ENCODE measurements at places on chromosomes 1 and 21.

DNA sequence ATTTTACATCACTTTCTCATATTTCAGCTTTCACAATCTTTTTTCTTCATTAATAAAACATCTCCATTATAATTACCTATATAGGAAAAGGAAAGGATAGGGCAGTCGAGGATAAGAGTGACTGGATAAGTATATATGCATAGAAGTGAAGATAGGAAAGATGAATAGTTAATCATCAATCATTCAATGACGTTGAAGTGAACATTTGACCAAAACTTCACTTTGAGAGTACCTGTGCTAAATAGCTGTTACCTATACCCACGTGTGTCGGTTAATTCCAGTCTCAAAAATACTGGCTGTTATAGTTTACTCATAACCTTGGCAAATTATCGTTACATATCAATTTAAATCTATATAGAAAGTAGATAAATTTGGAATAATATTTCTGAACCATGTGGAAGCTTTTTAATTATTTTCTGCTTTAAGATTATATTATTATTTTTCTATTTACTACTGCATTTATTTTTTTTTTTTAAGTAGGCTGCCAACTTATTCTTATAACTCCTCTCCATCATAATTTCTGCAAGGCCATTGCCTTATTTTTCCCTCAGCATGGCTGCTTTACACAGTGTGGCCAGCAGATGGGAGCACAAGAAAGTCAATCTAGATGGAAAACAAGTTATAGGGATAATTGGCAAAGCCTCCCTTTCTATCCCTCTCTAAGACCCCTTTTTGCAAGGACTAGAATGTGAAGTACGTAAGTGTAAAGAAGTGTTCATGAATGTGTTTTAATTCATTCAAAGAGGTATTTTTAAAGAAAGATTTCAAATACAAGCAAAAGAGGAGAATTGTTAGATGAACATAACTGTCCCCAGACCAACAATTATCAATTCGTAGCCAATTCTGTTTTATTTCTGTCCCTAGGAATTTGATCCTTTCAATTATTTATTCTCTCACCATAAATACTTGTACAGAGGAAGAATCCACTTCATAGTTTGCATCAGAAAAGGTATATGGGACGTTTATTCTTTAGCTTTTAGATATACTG, 290.4 kb downstream of the KCNT2 start:
- no peak for DNase-seq

- no peak for DNase-seq
Observed at GRCh38 chr1:35968396-35968795, 37.5 kb downstream of the AGO3 start.

DNA sequence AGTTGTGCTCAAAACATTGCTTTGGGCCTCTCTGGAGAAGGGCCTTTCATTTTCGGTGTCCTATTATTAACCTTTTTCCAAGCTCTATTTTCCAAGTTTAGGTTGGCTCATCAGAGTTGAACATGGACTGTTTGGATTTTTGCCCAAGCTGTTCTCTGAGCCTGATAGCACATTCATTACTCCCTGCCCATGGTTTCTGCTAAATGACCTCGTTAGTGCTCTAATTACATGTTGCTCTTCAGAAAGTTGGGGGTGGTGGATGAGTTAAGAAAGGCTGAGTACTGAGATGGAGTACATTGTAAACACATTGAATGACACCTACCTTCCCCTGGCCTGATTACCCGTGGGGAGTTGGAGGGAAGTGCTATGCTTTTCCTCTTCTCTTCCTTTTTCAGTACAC, 38.9 kb downstream of the LMO4 start:
- DNase-seq: no peak

DNA sequence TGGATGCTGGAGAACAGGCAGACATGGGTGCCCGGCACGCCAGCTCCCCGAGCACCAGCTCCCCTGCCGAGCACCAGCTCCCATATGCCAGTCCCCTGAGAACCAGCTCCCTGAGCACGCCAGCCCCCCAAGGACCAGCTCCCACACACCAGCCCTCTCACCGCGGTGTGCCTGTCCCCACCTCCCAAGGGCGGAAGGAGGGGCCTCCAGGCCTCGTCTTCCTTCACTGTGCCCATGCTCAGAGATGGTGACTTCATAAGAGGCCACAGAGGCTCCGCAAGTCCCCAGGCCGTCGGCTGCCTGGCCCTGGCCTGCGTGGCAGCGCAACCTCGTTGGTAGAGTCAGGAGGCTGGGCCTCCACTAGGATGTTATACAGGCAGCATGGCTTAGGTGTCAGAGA, 69.1 kb downstream of the AGPAT3 start:
- DNase-seq: no peak

GRCh38 chr1:31792116-31792515, 23.7 kb downstream of the SPOCD1 start:
- no peak for DNase-seq

DNA sequence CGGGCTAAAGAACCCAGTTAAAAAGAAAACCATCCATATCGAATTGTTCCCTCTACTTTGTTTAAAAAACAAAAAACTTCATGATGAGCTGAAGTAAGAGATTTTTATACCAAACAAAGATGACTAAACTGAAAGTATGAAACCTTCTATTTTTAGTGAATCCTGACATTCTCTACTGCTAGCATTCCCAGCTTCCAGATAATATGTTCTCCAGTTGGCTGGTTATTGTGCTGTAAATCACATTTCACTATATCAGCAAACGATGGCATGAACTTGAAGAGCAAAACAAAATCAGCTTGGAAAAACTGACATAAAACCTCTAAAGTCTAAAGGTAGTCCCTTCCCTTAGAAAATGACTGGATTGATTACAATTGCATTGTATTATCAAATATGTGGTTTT, 68.1 kb upstream of the APP start:
- no peak for DNase-seq

DNA sequence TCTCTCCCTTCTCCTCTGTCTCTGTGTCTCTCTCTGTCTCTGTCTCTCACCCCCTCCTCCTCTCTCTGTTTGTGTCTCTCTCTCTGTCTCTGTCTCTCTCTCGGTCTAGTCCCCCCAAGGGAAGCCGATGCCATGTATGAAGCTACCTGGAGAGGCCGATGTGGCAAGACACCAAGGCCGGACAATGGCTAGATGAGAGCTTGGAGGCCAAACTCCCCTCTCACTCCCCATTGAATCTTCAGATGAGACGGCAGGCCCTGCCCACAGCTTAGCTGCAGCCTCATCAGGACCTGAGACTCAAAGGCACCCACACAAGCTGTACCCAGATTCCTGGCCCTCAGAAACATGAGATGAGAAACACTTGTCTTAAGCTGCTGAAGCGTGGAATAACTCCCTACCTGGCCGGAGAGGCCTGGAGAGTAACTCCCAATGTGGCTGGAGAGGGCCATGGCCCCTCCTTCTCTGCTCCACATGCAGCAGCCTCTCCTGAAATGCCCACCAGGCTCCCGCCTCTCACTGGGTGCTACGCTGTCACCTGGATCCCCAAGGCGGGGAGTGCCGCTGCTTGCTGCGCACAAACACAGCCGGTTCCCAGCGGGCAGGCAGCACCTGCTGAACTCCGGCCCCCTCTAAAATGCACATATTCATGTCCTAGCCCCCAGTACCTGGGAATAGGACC, 7.8 kb upstream of the ACTRT2 start:
- no peak for DNase-seq

GRCh38 chr1:54331843-54332463, 74.2 kb downstream of the SSBP3 start:
- DNase-seq: no peak

DNA sequence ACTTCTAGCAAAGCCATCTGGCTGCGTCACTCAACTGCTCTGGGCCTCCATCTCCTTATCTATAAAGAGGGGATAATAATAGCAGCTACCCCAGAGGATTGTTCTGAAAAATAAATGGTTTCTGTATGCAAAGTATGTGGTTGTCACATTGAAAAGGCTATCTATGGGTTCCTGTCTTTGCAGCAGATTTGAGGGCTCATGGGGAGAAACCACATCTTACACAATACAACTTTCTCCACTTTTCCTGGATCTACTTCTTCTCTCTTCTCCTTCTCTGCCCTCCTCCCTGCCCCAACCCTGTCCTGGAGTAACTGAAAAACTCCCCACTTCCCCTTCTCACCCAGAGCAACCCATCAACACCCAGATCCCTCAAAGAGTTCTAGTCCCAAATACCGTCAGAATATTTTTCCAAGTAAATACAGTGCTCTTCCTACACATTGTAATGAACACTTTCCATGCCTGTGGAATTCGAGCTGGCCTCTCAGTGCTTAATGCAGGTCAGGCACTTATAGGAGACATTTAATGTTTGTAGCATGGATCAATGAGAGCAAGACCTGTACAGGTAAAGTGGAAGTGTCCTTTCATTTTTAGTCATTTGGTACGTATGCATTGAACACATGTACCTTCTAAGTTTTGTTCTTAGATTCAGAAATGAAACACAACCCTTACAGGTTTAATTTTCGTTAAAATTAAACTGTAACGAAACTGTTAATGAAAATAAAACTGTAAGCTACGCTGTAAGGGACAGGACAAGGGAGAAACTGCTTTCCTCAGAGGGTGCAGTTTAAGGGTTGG, 131.9 kb downstream of the AK5 start:
- no peak for DNase-seq

DNA sequence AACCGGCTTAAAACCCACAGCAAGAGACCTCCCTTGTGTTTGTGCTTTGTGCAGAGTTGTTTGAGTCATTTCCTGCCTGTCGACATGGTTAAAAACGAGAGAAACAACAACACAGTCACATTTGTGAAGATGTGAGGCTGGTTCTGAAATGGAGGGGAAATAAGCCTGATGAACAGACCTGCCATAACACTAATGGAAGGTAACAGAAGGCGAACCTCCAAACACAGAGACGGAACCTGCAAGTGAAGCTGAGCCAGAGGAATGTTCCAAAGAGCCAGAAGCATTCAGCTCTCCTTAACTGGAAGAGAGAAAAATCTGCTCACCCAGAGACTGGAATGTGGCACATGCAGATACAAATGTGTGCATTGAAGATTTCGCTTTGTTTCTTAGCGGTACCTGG, 53.2 kb upstream of the RAVER2 start:
- DNase-seq: no peak

GRCh38 chr21:14632359-14632758, 86.2 kb upstream of the SAMSN1 start:
- DNase-seq: no peak

GRCh38 chr1:10046356-10047085, 13.8 kb downstream of the UBE4B start:
- no peak for DNase-seq

DNA sequence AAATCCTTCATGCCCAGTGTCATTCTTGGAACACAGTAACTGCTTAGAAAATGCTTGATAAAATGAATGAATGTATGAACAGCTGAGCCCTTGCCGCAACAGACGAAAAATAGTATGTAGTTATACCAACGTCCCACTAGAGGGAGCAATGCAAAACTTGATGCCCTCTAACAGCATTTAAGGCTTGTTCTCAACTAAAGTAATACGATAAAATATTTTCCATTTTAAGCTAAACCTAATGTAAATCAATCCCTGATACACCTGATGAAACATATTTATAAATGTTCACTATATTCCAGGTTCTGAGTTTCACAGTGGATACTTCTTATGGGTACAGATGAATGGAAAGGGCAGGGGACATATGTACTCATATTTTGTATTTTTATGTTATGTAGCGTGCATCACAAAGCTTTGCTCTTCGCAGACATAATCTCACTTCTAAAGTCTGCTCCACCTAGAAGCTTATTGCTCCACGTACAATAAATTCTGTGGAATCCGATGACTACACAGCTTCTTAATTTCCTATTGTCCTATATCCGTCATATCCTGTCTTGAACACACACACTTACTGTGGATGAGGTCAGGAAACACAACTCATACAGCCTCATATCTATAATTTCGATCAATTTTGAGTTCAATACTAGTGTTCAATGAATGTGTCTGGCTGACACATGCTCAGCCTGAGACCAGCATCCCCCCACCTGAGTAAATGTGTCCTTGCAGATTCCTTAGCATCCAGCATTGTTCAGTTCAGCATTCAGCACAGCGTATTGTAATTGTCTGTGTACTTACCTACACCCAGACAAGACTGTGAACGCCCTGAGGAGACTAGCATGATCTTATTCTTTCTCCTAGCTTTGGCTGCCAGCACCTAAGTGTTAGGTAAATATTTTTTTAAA, 4.4 kb upstream of the UTP25 start:
- DNase-seq: no peak

GRCh38 chr1:89900323-89900722, 79.5 kb downstream of the LRRC8D start:
- no peak for DNase-seq

DNA sequence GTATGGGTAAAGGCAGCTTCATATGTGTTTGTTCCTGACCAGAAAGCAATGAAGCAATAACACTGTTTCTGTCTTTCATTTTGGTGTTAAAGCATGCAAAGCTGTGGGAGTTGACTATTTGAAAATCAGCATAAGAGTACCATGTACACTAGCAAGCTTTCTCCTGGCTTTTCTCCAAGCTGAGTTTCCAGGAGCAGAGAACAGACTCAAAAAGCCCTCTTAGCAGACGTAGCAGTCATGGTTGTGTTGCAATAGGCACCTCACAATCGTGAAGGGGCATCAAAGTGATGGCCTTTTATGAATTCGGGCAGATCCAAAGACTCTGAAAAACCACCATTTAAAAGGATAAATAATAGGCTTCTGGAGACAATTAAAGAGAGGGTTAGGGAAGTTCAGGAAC, 159.7 kb downstream of the PTGER3 start:
- DNase-seq: no peak

DNA sequence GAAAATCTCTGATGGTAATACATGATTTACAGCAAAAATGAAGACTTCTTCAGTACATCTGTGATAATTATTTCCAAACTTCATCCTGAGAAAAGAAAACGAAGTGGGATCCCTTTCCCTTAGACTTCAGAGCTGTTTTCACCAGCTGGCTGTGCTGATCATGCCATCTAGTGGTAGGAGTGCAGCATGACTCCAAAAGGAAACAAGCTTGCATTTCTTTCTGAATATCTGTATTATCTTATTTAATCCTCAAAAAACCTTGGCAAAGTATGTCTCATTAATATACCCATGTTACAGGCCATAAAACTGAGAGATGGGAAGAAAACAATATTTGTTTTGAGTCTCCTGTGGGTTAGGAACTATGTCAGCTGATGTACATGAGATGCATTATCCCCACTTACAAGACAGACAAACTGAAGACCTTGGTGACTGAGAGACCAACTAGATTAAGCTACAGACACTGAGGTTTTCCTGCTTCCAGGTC, 9.8 kb upstream of the GJA8 start:
- no peak for DNase-seq

GRCh38 chr1:175067362-175068106, at the start of gene TNN:
TNN (plus strand) TSS chr1:175067833; CDS start chr1:175077419, 9,586 bp downstream.
- DNase-seq: no peak
